Epithelial cell of proximal tubule (primary cell): ENCODE measurements at places on chromosomes 5 and 9. TPM values are rescaled to one million over a fixed set of nuclear protein-coding genes. Genes with fewer than 3 reads are reported as not detected.

GRCh38 chr9:123821619-123822018 is 108.3 kb downstream of the DENND1A start:
- DNase-seq, result no peak

DNA sequence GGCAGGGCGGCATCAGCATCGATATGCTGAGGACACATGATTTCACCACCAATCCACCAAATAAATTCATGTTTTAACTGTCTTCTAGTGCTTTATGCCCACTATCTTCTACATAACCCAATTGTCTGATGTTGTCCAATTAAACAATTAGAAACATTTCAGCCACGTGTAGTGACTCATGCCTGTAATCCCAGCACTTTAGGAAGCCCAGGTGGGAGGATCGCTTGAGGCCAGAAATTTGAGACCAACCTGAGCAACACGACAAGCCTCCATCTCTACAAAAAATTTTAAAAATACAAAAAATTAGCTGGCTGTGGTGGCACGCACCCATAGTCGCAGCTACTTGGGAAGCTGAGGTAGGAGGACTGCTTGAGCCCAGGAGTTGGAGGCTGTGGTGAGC is 128.1 kb downstream of the MYO10 start:
- DNase-seq, result no peak

DNA sequence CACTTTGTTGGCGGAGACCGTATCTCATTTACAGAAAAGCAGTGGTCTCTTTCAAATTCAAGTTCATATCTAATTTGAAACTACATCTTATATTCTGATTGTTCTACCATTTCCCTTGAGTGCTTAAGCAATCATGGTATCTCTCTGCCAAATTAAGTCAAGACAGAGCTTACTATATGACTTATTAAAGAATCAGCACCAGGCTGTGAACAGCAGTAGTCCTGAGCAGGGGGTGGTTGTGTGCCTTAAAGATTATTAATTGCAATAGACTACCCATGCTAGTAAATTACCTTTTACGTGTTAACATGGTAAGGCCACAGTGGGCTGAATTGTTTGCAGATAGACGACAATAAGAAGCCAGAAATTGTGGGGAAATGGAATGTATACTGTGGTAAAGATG is 21.5 kb downstream of the SNCAIP start:
- DNase-seq, result no peak

DNA sequence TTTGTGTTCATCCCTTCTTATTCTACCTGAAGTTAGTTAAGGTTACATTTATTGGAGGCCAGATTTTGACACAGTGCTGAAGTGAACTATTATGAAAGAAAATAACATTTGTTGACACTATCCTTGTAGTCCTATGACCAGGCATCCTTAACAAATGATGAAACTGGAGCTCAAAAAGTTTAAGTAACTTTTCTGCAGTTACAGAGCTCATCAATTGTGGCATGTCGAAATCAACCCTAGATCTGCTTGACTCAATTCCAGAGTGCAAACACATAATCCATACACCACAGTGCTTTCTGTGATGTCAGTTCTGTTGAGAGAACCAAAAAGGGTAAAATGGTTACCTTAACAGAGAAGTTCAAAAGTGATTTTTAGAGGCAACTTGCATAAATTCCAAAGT is 28.6 kb downstream of the KCNN2 start:
- no peak for DNase-seq

- no peak for DNase-seq
Observed at GRCh38 chr9:95130484-95130883, 187.0 kb downstream of the FANCC start.

- DNase-seq, result no peak
Observed at GRCh38 chr5:178590924-178591423, 781 bp upstream of the COL23A1 start.

DNA sequence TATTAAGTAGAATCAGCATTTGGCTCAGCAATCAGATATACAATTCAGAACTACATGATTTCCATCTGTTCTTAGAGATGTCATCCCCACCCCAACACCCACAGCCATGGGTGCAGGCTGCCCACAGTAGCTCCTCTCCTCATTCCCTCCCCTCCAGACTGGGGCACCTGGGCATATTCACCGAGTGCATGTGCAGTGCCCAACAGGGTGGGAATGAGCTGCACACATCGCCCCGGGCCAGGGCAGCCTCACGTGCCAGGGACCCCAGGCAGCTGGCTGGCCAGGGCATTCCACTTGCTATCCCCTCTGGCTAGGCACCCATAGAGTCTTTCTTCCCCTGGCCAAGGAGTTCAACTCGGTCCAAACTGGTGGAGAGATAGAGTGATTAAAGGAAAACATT is 461.9 kb upstream of the NUDT12 start:
- no peak for DNase-seq

DNA sequence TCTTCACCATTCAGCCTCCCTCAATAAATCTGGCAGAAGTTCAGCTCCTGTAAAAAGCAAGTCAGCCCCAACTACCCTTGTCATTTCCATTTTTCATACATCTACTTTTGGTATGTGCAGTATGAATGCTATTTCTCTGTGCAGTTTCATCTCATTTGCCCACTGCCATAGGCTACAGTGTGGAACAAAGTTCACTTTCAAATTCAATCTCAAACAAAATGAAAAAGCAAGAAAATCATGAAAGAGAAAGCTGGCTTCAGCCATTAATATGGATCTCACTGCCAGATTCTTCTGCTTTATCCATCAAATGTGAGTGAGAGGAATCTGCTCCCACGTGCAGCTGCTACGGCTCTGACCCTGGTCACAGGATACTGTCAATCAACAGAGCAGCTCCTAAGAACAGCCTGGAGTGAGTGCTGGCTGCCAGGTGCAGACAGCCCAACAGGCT is 494.2 kb downstream of the ZNF608 start:
- DNase-seq, result no peak

GRCh38 chr9:93168581-93168980 is 15.4 kb upstream of the WNK2 start:
- no peak for DNase-seq

- no peak for DNase-seq
Observed at GRCh38 chr5:126826619-126827215, 49.8 kb downstream of the LMNB1 start.

GRCh38 chr5:150107909-150108447 is 21.6 kb upstream of the CSF1R start:
- DNase-seq, result no peak

GRCh38 chr5:129991780-129992179 is 87.5 kb downstream of the CHSY3 start:
- DNase-seq, result no peak

GRCh38 chr5:87899208-87899661 is 369.4 kb downstream of the TMEM161B start:
- DNase-seq, result no peak

DNA sequence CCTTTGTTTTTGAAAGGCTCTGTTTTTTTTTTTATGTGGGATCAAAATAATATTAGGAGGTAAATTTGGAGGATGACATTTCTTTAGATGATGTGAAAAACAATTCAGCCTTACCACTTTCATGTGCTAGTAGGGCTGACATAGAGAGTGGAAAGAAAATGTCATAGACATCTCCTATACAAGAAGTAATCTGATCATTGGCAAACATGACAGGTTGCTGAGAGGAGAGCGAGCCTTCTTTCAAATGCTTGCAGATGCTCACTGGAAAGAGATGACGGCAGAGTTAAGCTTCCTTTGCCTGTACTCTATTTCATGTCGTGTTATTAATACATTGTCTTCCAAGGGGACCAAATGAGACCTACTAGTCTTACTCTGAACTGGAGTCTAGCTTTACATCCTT is 160.1 kb upstream of the DAP start:
- DNase-seq, result no peak

- no peak for DNase-seq
Observed at GRCh38 chr9:33236571-33236970, 3.4 kb upstream of the SPINK4 start.

CCDC112 gene
- 10.0 and 11.7 TPM in 2 replicates for total RNA-seq

GTF3C5 gene
- 112 and 121 TPM in 2 replicates for total RNA-seq

CRHBP gene
- total RNA-seq, result 0.94 TPM in 1 of 2 replicates, not detected in the other

HSPB3 gene
- total RNA-seq, result not detected in 2 replicates
